ENCODE measurements at places on chromosomes 6 and 20. TPM values are rescaled to one million over a fixed set of nuclear protein-coding genes. Genes with fewer than 3 reads are reported as not detected.

MLN gene
- total RNA-seq = not detected

MOG gene
- not detected for total RNA-seq

SAMHD1 gene
- total RNA-seq = 300 TPM

C2 gene
- 1.4 TPM for total RNA-seq

AGER gene
- 70.6 TPM for total RNA-seq

- H3K4me1 ChIP-seq = no peaks in the 10 kb centered on the region
- H3K27me3 ChIP-seq = peaks cover 9% of the 10 kb centered on the region
- H3K4me3 ChIP-seq = no peak overlapping the region
- no peak overlapping the region for H3K27ac ChIP-seq
These were observed 7.7 kb downstream of the DEFB125 start for GRCh38 chr20:95215-95614.

DNA sequence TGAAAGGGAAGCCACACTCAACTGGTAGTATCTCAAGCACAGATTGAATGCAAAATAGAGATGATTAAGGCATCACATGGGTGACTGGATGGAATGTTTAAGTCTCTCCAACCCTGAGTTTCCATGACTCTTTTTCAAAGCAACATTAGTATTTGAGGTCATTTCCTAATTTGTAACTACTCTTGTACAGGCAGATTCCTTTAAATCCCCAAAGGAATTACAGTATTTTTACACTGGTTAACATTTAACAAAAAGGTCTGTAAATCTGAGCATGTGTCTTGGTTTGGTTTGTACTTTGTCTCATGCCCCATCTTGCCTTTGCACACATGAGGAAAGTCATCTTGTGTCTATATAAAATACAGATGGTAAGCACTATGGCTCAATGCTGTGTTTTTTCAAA is 15.1 kb downstream of the RMND1 start:
- H3K4me3 ChIP-seq = no peak overlapping the region
- no peak overlapping the region for H3K27ac ChIP-seq
- DNase-seq = no peak
- H3K4me1 ChIP-seq = peaks cover 6% of the 10 kb centered on the region
- H3K36me3 ChIP-seq = peaks cover 6% of the 10 kb centered on the region
- H3K27me3 ChIP-seq = no peaks in the 10 kb centered on the region

- no peak overlapping the region for H3K27ac ChIP-seq
- no peaks in the 10 kb centered on the region for H3K36me3 ChIP-seq
- no peak overlapping the region for H3K4me3 ChIP-seq
- no peaks in the 10 kb centered on the region for H3K4me1 ChIP-seq
- no peaks in the 10 kb centered on the region for H3K27me3 ChIP-seq
These were observed 8.5 kb downstream of the TRMT11 start for GRCh38 chr6:125994670-125995488.

- no peaks in the 10 kb centered on the region for H3K4me1 ChIP-seq
- H3K27ac ChIP-seq = no peak overlapping the region
- no peak overlapping the region for H3K4me3 ChIP-seq
- DNase-seq = no peak
- no peaks in the 10 kb centered on the region for H3K27me3 ChIP-seq
These were observed 32.1 kb downstream of the ATRN start for GRCh38 chr20:3502878-3503277.

DNA sequence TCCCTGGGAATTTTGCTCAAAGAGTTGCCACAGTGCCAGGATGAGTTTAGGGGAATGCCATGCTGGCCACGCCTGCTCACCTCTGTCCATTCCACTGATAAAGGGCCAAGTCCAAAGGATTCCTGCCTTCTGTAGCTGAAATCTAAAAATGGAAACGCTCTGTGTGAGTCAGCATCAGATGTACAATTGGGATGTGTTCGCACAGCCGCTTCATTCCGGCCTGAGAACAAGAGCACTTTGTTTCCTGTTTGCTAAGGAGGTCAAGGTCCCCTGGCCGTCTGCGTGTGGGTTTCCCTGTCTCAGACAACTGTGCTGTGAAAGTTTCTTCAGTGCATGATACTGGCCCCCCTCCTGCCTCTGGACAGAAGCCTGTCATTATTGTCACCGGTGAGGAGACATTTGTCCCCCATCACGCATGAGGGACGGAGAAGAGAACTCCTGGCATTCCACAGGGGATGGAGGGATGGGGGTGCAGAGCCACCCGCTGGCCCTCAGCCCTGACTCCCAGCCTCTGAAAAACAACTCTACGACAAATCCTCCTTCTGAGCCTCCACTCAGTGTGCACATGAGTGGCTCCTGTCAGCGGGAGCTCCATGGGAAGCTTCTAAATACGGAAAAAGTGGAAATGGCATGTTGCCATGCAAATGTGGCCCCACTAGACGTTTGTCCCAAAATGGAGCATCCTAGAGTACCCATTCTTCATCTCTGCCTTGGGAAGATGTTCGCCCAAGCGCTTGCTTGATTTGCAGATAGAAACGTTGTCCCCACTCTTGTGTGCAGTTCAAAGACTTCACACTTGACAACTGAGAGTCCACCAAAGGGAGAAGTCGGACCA is 143.5 kb upstream of the AFDN start:
- no peaks in the 10 kb centered on the region for H3K36me3 ChIP-seq
- no peak overlapping the region for H3K27ac ChIP-seq
- H3K4me3 ChIP-seq = no peak overlapping the region
- no peaks in the 10 kb centered on the region for H3K4me1 ChIP-seq
- peaks cover 2% of the 10 kb centered on the region for H3K27me3 ChIP-seq

- peak overlapping the region; percentile 25 for H3K4me3 ChIP-seq
- H3K27ac ChIP-seq = peak overlapping the region; percentile 88
- H3K4me1 ChIP-seq = peaks cover 32% of the 10 kb centered on the region
- H3K27me3 ChIP-seq = no peaks in the 10 kb centered on the region
- DNase-seq = no peak
These were observed 68.1 kb downstream of the PREX1 start for GRCh38 chr20:48759631-48760245.

GRCh38 chr20:13788167-13788834 is 3.5 kb downstream of the NDUFAF5 start:
- peak; percentile 24 for DNase-seq
- H3K27me3 ChIP-seq = no peaks in the 10 kb centered on the region
- H3K4me1 ChIP-seq = peaks cover 29% of the 10 kb centered on the region
- no peaks in the 10 kb centered on the region for H3K36me3 ChIP-seq

DNA sequence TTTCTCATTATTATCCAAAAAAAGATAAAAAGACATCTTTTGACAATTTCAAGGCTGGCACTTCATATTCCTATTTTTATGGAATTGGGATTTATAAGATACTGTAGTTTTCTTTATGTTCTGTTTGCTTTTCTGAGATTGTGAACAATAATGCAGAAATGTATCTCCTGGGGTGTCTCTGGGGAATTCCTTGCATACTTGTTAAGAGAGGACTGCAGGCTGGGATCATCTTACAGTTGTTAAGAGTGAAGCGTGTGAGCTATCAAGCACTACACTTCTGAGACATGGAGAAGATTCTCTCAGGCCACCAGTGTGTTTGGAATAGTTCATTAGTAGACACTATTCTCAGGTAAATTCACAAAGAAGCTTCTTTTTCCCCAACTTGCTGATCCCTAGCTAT is 963.3 kb upstream of the GJE1 start:
- H3K36me3 ChIP-seq = no peaks in the 10 kb centered on the region
- DNase-seq = no peak
- H3K27ac ChIP-seq = no peak overlapping the region

DNA sequence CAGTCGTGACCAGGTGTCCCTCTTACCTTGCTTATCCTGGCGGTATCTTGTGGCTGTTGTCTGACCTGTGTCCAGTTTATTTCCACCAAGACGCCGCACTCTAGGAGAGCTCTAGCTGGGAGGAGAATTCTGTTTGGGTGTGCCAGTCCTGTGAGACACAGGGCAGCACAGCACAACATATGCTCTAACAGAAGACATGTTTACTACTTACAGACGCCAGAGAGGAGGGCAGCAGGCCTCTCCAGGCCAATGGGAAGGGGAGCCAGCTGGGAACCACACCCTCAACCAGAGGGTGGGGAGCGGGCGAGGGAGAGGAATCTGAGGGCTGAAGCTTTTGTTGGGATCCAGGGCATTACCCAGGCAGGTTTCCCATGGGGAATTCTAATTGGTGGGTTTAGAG is 25.2 kb upstream of the FERMT1 start:
- peaks cover 8% of the 10 kb centered on the region for H3K27me3 ChIP-seq
- H3K4me3 ChIP-seq = no peak overlapping the region
- no peak overlapping the region for H3K27ac ChIP-seq
- H3K4me1 ChIP-seq = no peaks in the 10 kb centered on the region
- no peaks in the 10 kb centered on the region for H3K36me3 ChIP-seq

- H3K27me3 ChIP-seq = no peaks in the 10 kb centered on the region
- peak overlapping the region; percentile 81 for H3K27ac ChIP-seq
- DNase-seq = peak; percentile 31
- H3K4me1 ChIP-seq = peaks cover 21% of the 10 kb centered on the region
- H3K36me3 ChIP-seq = no peaks in the 10 kb centered on the region
- H3K4me3 ChIP-seq = peak overlapping the region; percentile 92
These were observed 1.9 kb downstream of the PPP1R18 start for GRCh38 chr6:30684386-30685156.

GRCh38 chr6:438634-439170 is 47.1 kb downstream of the IRF4 start:
- H3K4me3 ChIP-seq = no peak overlapping the region
- no peak for DNase-seq
- no peaks in the 10 kb centered on the region for H3K27me3 ChIP-seq
